ENCODE measurements at places on chromosomes 1 and 21.

GRCh38 chr1:224762701-224763100 is 146.6 kb downstream of the CNIH3 start:
- no peak for DNase-seq

DNA sequence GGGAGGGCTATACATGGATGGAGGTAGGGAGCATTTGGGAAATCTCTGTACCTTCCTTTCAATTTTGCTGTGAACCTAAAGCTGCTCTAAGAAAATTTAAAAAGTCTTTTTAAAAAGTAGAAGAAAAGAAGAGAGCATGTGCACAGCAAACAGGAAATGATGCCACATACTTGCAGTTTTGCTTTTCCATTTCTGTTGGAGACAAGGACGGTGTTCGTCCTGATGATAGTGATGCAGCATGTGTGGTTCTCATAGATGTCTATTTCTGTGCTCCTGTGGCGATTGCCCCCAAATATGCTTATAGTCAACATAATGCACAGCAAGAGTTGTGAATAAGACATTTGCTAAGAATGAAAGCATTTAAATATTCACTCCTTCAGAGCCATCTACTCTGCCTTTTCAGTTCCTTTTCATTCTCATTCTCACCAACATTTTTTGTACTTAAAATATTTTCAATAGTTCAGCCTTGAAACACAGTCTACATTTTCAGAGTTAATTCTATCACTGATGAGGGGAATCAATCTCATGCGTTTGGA is 66.6 kb downstream of the LRRC8C start:
- no peak for DNase-seq

DNA sequence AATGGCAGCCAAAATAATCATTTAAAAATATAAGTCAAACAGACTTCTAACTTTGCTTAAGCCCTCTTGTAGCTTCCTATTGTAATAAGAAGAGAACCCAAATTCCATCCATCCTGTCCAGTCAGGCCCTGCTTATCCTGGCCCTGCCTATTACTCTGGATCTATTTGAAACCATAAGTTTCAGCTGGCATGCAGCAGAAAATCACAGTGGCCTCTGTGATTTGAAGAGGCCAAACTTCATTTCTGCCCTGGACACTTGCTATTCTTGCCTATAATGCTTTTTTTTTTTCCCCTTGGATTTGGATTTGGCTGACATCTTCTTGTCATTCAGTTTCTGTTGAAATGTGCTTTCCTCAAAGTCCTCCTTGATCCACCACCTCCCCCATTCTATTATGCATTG is 642.8 kb downstream of the USP25 start:
- DNase-seq, result no peak

- DNase-seq, result no peak
These were observed 106.6 kb downstream of the TNNI3K start for GRCh38 chr1:74341702-74342339.

- peak; percentile 85 for DNase-seq
These were observed 436 bp upstream of the LBR start for GRCh38 chr1:225428068-225428880.

GRCh38 chr1:236122176-236122575 is 20.2 kb upstream of the GPR137B start:
- DNase-seq, result no peak

GRCh38 chr1:76868154-76868882 is 1.0 kb downstream of the ST6GALNAC5 start:
- DNase-seq, result no peak

- DNase-seq, result no peak
These were observed 23.3 kb downstream of the MR1 start for GRCh38 chr1:181057079-181057478.

- no peak for DNase-seq
These were observed 9.1 kb upstream of the EFHD2 start for GRCh38 chr1:15400627-15401026.

- no peak for DNase-seq
These were observed 66.7 kb upstream of the AJAP1 start for GRCh38 chr1:4587721-4588120.

DNA sequence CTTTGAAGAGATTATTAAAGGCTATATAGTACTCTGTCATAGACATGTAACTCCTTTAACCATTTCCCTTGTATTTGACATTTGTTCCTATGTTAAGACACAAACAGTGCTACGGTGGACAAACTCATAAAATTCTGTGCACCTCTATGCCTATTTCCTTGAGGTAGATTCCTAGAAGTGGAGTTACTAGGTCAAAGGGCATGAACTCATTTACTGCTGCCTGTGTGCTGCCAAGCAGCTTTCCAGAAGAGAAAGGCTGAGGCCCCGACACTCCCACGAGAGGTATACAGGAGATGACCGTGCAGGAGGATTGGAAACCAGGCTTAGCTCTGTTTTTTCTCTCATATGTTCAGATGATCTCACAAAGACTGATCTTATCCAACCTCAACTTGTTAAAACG is 34.4 kb upstream of the TENT5C start:
- DNase-seq, result no peak

DNA sequence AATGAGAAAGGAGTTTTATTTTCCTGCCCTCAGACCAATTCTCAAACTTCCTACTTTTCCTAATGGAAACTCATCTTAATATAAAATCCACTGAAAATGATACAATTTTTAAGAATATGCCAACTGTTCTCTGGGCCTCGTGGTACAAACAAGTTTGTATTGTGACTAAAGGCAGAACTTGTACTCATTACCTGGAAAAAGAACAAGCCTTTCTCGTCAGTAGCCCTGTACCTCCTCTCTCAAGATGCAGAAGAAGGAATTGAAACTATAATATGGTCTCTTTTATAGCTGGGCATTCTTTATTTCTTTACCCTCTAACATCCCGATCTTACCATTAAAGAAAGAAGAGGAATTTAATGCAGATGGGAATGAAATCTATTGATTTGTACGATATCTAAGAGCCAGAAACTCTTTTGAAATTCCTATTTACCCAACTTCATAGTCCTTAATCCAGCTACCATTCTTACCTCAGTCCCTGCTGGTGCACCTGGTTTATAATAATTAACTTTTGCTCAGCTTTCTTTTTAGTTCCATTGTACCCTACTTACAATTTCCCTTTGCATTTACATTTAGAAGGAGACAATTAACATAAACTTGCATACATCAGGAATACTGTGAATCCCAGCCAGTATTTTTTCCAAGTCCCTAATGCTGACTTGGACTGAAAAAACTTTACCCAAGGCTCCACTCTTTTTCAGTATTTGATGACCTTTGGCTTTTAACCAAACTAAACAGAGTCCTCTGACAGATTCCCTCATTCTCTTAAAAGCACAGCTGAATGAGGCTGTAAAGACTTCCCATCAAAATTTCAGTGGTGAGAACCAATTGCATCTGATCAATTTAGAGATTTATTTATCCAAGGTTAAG is 1162.4 kb downstream of the BRINP3 start:
- no peak for DNase-seq

Data from activated CD4-positive, CD25-positive, alpha-beta regulatory T cell (primary cell).